ENCODE measurements at places on chromosomes 2 and 18.

DNA sequence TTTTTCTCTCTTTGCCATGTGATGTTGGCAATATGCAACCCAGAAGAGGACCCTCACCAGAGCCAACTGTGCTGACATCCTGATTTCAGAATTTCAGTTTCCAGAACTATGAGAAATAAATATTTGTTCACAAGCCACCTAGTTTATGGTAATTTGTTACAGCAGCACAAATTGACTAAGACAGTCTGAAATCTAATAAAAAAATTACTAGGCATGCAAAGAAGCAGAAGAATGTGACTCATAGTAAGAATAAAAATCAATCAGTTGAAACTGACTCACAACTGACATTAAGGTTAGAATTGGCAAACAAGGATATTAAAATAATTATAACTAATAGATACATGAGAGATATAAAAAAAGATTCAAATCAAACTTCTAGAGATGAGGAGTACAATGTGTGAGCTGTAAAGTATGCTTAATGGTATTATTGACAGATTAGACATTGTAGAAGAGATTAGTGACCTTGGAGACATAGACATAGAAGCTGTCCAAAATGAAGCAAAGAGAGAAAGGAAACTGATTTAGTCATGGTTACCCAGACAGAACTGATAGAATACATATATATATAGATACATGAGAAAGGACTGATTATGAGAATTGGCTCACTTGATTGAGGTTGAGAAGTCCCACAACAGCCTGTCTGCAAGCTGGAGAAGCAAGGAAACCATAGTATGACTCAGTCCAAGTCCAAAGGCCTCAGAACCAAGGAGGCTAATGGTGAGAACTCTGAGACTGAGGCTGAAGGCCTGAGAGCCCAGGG is 27.8 kb upstream of the TTC39C start:
- no peak for DNase-seq

DNA sequence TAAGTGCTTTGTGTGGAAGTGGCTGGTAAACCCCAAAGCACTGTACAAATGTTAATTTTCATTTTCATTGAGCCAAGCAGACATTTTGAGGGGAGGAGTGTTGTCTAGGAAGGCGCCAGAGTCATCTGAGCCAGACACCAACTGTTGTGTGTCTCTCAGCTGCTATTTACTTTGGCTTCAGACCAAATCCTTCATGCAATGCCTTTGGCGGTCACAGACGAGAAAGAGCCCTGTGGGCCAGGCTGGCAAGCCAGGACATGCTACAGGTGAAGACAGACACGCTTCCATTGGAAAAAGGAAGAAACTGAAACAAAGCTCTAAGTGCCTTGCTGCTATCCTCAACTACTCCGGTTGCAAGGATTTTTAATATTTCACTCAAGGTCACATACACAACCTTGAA is 115.4 kb upstream of the CDC42EP3 start:
- DNase-seq, result peak; percentile 86

- no peak for DNase-seq
These were observed 159.3 kb upstream of the SALL3 start for GRCh38 chr18:78820161-78820834.

- DNase-seq, result no peak
These were observed 364.5 kb downstream of the PARD3B start for GRCh38 chr2:204909791-204910190.

DNA sequence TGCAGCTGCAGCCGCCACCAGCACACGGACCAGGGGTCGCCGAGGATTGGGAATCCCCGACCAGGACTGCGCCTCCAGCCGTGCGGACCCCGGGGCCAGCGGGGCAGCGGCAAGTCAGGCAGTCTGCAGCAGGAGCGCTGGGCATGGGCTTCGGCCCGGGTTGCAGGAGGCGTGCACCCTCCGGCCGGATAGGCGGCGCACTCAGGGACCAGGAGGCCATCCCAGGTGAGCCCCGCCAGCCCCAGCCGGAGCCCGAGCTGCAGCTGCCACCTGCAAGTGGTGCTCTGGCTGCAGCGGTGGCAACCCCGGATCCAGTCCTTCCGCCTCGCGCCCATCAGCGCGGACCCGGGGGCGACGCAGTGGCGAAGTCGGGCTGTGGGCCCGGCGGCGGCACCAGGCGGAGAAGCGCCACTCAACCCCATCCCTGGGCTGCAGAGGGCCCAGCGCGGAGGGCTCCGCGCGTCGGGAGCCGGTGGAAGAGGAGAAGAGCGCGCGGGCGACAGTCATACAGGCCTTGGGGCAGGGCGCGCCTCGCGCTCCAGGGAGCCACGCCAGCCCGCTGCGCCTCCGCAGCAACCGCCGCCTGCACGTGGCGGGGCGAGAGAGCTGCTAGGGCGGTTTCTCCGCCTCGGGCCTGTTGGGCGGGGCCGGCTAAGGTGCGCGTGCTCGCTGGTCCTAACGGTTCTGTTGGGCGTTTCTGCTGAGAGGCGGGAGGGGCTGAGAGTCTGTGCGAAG is 73.8 kb downstream of the RPIA start:
- DNase-seq, result peak; percentile 46

DNA sequence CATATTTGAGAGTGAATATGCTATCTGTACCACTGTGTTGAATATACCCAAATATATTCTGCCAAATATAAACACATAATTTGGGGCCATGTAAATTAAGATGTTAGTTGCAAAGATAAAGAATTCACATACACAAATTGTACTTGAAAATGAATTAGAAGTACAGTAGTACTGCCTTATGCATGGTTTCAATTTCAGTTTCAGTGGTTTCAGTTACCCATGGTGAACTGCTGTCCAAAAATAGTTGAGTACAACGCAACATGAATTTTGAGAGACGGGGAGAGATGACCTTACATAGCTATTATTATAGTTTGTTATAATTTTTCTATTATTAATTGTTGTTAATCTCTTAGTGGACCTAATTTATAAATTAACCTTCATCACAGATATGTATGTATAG is 1313.0 kb upstream of the FAM98A start:
- DNase-seq, result no peak

GRCh38 chr2:164710837-164711765 is 89.8 kb upstream of the GRB14 start:
- no peak for DNase-seq
